ENCODE measurements at places on chromosomes 7 and 10. TPM values are rescaled to one million over a fixed set of nuclear protein-coding genes. Genes with fewer than 3 reads are reported as not detected.
A peak's percentile ranks its signal among the peaks of the same experiment; 100 is the strongest.

DNA sequence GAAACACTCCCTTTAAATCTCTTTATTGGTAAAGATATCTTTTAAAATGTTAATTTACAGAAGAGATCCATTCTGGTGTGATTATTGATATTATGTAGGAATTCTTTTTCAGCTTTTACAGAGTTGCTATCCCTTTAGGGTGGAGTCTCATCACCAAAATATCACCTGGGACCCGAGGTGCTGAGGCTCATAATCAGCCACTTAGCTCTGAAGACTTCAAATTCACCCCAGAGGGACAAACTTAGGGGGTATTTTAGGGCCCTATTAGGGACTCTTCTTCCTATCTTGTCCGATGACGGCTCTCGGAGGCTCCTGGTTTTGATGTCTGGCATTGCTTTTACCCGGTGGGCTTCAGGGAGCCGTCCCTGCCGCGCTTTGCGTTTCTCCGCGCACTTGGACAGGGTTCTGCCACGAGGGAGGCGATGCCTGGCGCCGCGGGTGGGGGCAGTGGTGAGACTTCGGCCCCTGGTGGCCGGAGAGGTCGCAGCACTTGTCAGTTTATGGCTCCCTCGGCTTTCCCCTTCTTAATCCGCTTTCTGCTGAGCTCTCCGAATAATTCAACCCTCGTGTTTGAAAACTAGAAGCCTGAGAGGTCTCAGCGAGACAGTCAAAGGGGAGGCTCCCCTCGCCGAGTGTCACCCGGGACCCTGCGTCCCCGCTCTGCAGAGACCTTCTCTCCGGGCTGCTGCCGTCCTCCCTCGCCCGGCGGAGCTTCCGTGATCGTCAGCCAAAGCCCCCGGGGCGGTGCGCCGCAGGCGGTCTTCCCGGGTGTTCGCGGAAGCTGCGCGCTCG is 27.8 kb downstream of the RBM20 start:
- peak; percentile 59 for DNase-seq

WDFY4 gene
- 2.1 TPM for polyA plus RNA-seq

- DNase-seq: no peak
These were observed 15.7 kb downstream of the ZFAND2A start for GRCh38 chr7:1144269-1144771.

GRCh38 chr10:100327007-100327717 is 2.9 kb downstream of the PKD2L1 start:
- DNase-seq: no peak

HOXA5 gene
- polyA plus RNA-seq: 76.0 TPM

All from left kidney (tissue), 8 donors.